Renal cortical epithelial cell (primary cell): ENCODE measurements at places on chromosomes 2 and 18. TPM values are rescaled to one million over a fixed set of nuclear protein-coding genes. Genes with fewer than 3 reads are reported as not detected.

DNA sequence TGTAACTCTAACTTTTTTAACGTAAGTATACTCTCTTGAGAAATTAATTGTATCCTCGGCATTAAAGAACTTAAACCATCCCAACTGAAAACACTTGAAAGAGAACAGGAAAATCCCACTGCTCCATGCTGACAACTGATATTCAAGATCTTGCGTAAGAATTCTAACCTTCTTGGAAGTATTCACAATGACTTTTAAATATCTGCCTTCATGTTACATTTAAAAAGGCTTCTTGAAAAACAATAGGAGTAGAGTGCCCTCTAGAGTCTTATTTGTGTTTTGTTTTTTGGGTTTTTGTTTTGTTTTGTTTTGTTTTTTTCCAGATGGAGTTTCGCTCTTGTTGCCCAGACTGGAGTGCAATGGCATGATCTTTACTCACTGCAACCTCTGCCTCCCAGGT, 65.4 kb upstream of the DNAJC10 start:
- peak; percentile 90 for DNase-seq

- DNase-seq, result peak; percentile 63
Measured at GRCh38 chr2:176702131-176702530, 432.9 kb downstream of the MTX2 start.

GRCh38 chr18:34867520-34867919, 157.4 kb downstream of the DTNA start:
- no peak for DNase-seq

- DNase-seq, result no peak
Measured at GRCh38 chr2:159873258-159873657, 75.2 kb upstream of the CD302 start.

DNA sequence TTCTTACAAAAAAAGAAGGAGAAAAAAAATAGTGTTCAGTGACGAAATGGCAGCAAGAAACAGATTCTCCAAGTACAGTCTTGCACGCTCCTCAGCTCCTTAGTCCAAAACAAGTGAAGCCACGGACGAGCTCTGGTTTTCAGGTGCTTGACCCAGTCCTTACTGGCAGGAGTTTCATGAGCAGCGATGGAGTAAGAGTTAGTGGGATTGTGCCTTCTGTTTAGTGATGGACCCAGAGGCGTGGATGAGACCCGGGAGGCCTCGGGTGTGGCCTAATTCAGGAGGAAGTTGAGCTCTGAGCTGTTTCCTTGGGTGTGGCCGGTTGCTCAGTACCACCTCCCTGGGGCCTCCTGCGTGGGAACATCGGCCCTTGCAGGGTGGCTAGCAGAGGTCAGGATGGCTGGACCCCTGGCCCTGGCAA, 52.0 kb downstream of the KIF5C start:
- no peak for DNase-seq

DNA sequence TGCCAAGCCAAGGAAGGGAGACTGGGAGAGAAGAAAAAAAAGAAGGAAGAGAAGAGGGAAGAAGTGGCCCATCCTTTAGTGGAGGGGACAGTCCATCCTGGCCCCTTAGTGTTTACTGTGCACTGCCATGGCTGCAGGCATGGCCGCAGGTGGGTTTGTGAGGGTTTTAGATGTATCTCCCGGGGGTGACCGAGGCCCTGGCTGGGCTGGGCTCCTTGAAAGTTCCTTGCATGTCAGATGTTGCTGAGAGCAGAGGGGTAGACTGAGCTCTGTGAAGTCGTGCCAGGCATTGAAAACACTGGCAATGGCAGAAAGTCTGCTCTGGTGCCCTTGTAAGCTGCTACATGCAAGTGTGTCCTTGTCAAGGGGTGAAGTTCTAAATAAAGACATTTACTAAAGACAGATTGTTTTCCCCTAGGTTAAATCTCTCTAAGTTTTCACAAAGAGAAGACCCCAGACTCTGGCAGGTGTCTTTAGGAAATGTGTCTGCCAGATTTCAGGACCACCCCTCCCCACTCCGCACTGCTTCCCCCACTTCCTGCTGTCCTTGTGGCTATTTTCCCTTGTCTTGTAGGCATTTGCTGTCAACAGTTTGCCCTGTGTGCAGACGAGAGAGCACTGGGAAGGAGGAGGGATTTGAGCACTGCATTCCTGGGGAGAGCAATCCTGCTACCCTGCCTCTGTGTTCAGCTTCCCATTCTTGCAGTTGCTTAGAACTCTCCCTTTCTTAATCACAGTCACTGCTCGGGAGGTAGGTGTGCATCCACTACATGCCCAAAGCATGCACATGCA, 68.4 kb downstream of the ACOXL start:
- no peak for DNase-seq

GRCh38 chr18:79770826-79771225, 26.9 kb upstream of the KCNG2 start:
- no peak for DNase-seq

GRCh38 chr2:101509499-101510284, 34.8 kb upstream of the RFX8 start:
- peak; percentile 27 for DNase-seq

GRCh38 chr18:76528477-76529432, 33.7 kb upstream of the ZNF516 start:
- DNase-seq, result peak; percentile 23

GRCh38 chr2:191915750-191916149, 68.9 kb upstream of the CAVIN2 start:
- DNase-seq, result no peak

DNA sequence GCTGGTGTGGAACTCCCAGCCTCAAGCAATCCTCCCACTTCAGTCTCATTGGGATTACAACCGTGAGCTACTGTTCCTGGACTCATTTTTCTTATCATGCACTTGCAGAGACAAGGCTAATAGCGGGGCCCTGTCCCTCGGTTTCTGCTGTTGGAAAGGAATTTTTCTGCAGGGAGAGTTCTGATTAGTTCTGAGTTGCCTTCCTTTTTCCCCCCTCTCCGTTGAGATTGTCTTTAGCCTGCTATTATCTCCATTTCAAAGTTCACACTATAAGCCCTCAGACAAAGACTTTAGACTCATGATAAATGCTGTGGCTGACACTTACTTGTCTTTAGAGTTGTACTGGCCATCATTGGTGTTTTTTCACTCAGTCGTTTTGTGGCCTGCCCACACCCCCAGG, 97.2 kb downstream of the NCOA1 start:
- no peak for DNase-seq

GRCh38 chr2:208669394-208669793, 262.8 kb downstream of the PTH2R start:
- no peak for DNase-seq

DNA sequence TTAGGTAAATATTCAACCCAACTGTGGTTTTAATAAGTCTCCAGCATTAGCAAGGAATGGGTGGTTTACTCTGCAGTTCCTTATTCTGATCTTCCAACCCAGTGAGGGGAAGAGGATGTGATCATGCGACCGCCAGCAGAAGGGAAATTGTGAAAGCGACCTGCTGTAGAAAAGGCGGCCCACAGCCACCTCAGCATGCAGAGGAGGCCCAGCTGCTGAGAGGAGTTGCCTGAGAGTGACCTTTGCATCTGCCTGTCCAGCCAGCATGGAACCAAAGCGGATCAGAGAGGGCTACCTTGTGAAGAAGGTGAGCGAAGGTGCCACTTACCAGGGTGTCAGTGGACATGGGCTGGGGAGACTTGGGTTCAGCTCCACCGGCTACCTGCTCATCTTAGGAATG, at the start of gene PLEK:
Gene PLEK, plus strand, starts transcription at position 196 of the 400 bp plus-strand sequence. Its CDS starts 70 bp downstream, at position 266.
- peak; percentile 16 for DNase-seq

DNA sequence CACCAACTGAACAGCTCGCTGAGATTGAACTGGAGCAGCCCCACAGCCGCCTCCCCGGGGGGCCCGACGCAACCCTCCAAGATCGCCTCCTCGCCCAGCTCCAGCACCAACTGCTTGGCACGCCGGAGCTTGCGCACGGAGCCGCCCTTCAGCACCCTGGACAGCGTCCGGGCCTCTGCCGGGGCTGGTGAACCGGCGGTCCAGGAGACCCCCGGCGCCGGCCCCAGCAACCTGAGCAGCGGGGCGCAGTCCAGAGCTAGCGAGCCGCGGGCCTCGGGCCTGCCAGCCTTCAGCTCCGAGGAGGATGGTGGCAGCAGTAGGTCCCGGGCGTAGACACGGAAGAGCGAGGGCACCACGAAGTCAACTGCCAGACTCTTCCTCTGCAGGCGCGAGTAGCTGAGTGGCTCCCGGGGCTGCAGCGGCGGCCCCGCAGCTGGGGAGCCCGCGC, 1.2 kb downstream of the ALK start:
- DNase-seq, result peak; percentile 8

DNA sequence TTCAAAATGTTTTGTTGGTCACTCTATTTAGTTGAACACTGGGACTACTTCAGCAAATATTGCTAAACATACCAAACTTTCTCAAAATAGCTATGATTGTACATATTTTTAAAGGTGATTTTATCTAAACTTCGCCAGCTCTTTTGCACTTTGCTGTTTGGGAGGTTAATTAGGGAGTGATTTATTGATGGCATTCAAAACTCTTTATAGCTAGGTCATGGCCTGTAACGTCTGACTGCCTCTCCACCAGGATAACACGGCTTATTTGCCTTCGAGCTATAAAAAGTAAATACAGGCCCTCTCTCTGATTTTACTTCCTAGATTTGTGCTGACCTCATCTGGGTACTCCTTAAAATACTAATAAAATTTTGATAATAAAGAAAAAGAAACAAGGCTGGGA, 931.9 kb downstream of the DCDC2C start:
- DNase-seq, result no peak

DNA sequence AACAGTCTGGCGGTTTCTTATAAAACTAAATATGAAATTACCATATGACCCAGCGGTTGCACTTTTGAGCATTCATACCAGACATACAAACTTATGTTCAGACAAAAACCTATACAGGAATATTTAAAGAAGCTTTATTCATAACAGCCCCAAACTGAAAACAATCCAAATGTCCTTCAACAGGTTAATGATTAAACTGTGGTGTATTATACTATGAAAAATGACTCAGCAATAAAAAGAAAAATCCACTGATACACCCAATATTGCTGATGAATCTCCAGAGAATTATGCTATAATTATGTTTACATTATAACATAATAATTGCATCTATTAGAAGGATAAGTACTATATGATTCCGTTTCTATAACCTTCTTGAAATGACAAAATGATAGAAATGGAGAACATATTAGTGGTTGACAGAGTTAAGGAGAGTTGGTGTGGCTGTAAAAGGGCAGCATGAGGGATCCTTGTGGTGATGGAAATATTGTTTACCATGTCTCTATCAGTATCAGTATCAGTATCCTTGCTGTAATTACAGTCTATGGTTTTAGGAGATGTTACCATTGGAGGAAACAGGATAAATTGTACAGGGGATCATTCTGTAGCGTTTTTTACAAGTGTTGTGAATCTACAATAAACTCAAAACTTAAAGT, 127.1 kb downstream of the DSC3 start:
- peak; percentile 4 for DNase-seq

- no peak for DNase-seq
Measured at GRCh38 chr2:21804151-21804550, 680.4 kb downstream of the TDRD15 start.

GRCh38 chr2:68466361-68466777, 725 bp downstream of the FBXO48 start:
- DNase-seq, result peak; percentile 80

GRCh38 chr2:124822516-124822915, 797.4 kb downstream of the CNTNAP5 start:
- no peak for DNase-seq

- DNase-seq, result no peak
Measured at GRCh38 chr18:49096021-49096420, 145.3 kb upstream of the SMAD7 start.

DNA sequence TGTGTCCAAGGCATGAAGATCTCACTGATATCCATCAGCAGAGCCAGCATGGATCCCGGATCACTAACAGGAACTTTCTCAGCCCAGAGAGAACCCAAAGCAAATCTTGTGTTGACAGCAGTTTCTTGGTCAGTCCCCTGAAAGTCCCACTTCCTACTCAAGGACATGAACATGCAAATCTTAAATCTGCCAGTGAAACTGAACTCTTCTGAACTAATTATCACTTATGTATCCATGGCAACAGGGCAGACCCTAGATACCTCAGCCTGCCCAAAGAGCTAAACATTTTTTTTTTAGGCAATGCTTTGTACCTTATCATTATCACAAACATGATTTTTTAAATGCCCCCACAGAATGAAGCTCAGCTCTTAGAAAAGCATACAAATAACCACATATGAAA, 127.8 kb upstream of the DDX18 start:
- no peak for DNase-seq

- DNase-seq, result no peak
Measured at GRCh38 chr18:48868468-48869466, 82.0 kb downstream of the SMAD7 start.

DNA sequence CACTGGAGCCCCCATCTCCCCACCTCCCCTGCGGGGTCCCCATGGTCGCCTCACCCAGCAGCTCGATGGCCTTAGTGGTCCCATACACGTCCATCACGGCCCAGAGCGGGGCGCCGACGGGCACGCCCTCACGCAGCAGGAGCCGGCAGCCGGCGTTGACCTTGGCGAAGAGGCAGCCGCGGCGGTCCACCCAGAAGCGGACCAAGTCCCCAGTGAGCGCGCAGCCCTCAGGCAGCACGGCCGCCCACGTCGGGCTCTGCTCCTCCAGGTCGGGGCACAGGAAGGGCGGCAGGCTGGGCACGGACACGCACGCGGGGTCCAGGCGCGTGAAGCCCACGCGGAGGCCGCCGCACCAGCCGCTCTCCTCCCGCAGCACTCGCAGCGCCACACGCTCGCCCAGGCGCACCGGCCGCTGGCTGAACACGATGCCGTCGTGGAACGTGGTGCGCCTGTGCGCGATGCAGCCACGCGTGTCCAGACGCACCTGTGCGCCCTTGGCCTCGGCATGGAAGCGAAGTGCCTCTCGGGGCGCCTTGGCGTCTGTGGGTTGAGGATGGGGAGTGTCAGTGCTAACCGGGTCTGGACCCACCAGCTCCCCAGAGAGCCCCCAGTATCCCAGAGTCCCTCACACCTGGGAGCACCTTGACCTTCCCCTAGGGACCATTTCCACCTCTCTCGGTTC, 4.6 kb downstream of the NEURL3 start:
- DNase-seq, result no peak

GRCh38 chr2:85310330-85310729, 17.5 kb downstream of the TGOLN2 start:
- peak; percentile 39 for DNase-seq

DNA sequence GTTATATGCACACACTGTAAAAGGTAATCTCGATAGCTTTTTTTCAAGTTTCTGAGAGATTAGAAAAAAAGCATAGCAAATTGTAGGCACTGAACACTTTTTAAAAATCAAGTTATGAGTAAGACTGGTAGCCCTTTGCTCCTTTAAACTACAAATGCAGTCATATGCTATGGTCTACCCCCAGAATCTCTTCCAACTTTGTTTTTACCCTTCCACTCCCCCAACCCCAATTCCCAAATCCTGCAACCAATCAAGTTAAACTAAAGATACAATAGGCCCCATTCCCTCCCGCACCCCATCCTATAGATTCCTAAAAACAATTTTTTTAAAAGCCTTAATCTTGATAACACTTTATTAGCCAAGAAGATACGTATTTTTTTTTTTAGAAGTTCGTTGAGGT, 752 bp upstream of the BAZ2B start:
- DNase-seq, result no peak

Gene C2orf80
- not detected in 2 replicates for total RNA-seq

Gene CSRNP3
- total RNA-seq, result 0.87 and 4.2 TPM in 2 replicates

Gene CDH19
- total RNA-seq, result not detected in 2 replicates

Gene MAP3K19
- total RNA-seq, result not detected in 2 replicates

Gene WDSUB1
- total RNA-seq, result 6.1 and 11.7 TPM in 2 replicates

Gene COLEC11
- not detected in 2 replicates for total RNA-seq

Gene RNU2-63P
- total RNA-seq, result not detected in 2 replicates

Gene ALKAL2
- 3.9 and 12.9 TPM in 2 replicates for total RNA-seq

Gene B4GALT6
- 6.4 and 6.9 TPM in 2 replicates for total RNA-seq

Gene PLCD4
- 2.9 and 3.0 TPM in 2 replicates for total RNA-seq

Gene SLC4A5
- 0.89 and 1.2 TPM in 2 replicates for total RNA-seq

Gene HOXD13
- not detected in 2 replicates for total RNA-seq

Gene CCT7
- total RNA-seq, result 270 and 425 TPM in 2 replicates
